ENCODE measurements at places on chromosomes 13 and 19. TPM values are rescaled to one million over a fixed set of nuclear protein-coding genes. Genes with fewer than 3 reads are reported as not detected.
A peak's percentile ranks its signal among the peaks of the same experiment; 100 is the strongest.

GRCh38 chr19:38247734-38248268, 8.4 kb downstream of the PPP1R14A start:
- DNase-seq = no peak
- H3K4me1 ChIP-seq = peaks cover 54% of the 10 kb centered on the region
- H3K27ac ChIP-seq = peak overlapping the region; percentile 65
- no peak overlapping the region for H3K4me3 ChIP-seq
- no peaks in the 10 kb centered on the region for H3K27me3 ChIP-seq

DNA sequence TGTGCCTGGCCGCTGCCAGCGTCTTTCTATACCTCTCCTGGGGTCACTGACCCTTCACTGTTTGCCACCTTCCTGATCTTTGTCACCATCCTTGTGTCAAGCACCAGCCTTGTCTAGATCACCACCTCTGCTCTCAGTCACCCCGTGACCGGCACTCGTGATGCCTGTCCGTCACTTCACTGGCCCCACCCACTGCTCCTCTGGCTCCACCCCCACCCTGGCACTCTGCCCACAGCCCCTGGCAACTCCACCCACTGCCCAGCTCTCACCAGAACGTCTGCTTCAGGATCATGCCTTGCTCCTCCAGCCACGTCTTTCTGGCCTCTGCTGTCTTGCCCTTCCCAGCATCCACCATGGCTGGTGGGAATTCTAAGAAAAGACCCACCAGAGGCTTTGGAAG, 24.8 kb upstream of the PLA2G4C start:
- H3K27me3 ChIP-seq = no peaks in the 10 kb centered on the region
- no peak overlapping the region for H3K4me3 ChIP-seq
- H3K36me3 ChIP-seq = peaks cover 7% of the 10 kb centered on the region
- DNase-seq = no peak

The CRLF1 gene
- total RNA-seq = 24.9 TPM

The B3GNT8 gene
- total RNA-seq = 15.7 TPM

DNA sequence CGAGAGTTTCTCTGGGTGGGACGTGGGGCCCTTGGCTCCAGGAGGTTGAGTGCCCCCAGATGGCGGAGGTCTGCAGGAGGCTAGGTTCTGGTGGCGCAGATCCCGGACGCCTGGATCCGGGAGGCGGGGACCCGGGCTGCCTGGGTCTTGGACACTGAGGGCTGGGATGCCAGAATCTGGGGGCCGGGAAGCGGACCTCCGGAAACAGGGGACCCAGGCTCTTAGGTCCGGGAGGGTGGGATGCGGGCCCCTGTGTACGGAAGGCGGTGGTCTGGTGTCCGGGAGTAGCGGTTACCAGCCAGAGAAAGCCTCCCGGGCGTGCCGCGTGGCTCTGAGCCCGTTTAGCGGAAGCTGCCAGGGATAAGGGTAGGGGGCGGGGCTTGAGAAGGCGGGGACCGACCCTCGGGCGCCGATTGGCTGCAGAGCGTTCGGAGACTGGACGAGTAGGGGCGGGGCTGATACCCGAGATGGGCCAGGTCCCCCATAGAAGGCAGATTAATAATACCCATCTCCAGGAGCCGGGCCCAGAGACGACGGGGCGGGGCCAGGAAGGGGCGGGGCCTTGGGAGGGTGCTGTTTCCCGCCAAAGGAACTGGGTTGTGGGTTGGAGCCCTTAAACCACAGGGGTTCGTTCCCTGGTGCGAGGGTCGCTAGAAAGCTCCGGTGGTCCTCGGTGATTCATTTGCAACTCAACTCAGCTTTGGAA, at the start of gene SLC1A5:
Gene SLC1A5 (minus strand): TSS at position 333 of the 706 bp plus-strand sequence. CDS start 629 bp downstream, outside the sequence.
- peak within 1 kb of the TSS; percentile 80 for H3K27ac ChIP-seq
- DNase-seq = peak; percentile 99
- peaks cover 2% of the 10 kb centered on the region for H3K36me3 ChIP-seq
- peaks cover 33% of the 10 kb centered on the region for H3K4me1 ChIP-seq
- H3K4me3 ChIP-seq = peak within 1 kb of the TSS; percentile 90

Data from Peyer's patch (tissue), 4 donors.